ENCODE measurements at places on chromosomes 5 and 9. TPM values are rescaled to one million over a fixed set of nuclear protein-coding genes. Genes with fewer than 3 reads are reported as not detected.

Gene HIGD2A
- total RNA-seq, result 109 TPM

Gene CYLC2
- total RNA-seq, result not detected

Gene MYORG
- 1.2 TPM for total RNA-seq

Gene CDC20B
- 0.17 TPM for total RNA-seq

Gene PCDHAC1
- not detected for total RNA-seq

Gene IL13
- 130 TPM for total RNA-seq

Gene KCNN2
- total RNA-seq, result not detected

Gene CCNH
- 63.5 TPM for total RNA-seq

Gene PCDHB16
- not detected for total RNA-seq

Gene C6
- not detected for total RNA-seq

Gene ARHGEF39
- total RNA-seq, result 7.8 TPM

All from T-helper 1 cell treated with Interleukin-12 subunit alpha and Interleukin-12 subunit beta and Interleukin-4 antibody, amounts not matched to agents 30 ng/mL and 1 ng/mL, for 36 hours (primary cell).